Sigmoid colon (tissue), 7 donors: ENCODE measurements at places on chromosomes 4 and X. TPM values are rescaled to one million over a fixed set of nuclear protein-coding genes. Genes with fewer than 3 reads are reported as not detected.

- H3K27ac ChIP-seq, result no peak overlapping the region
- H3K27me3 ChIP-seq, result no peaks in the 10 kb centered on the region
- H3K36me3 ChIP-seq, result no peaks in the 10 kb centered on the region
- no peaks in the 10 kb centered on the region for H3K4me1 ChIP-seq
Observed at GRCh38 chrX:109782994-109783700, 50.1 kb upstream of the ACSL4 start.

- no peaks in the 10 kb centered on the region for H3K36me3 ChIP-seq
- no peak overlapping the region for H3K4me3 ChIP-seq
- no peak for DNase-seq
Observed at GRCh38 chr4:5712517-5712916, 1.5 kb downstream of the EVC start.

DNA sequence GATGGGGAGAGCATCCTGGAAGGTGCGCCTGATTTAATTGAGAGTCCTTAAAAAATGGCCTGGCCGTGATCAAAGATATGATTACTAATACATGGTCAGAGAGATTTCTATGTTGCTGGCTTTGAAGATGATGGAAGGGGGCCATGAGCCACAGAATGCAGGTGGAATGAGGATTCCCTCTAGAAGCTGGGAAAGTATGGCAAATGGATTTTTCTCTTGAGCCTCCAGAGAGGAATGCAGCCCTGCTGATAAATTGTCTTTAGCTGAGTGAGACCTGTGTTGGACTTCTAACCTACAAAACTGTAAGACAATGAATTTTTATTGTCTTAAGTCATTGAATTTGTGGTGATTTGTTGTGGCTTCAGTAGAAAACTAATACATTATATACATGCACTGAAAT is 7.7 kb downstream of the NUDT9 start:
- no peak overlapping the region for H3K4me3 ChIP-seq
- no peak for DNase-seq

GRCh38 chrX:9420275-9421265 is 44.3 kb upstream of the TBL1X start:
- H3K4me3 ChIP-seq, result no peak overlapping the region
- H3K27ac ChIP-seq, result no peak overlapping the region
- no peak for DNase-seq
- H3K27me3 ChIP-seq, result no peaks in the 10 kb centered on the region

- peaks cover 17% of the 10 kb centered on the region for H3K4me1 ChIP-seq
- H3K36me3 ChIP-seq, result no peaks in the 10 kb centered on the region
- DNase-seq, result no peak
- H3K27ac ChIP-seq, result no peak overlapping the region
Observed at GRCh38 chr4:140293979-140294378, 79.5 kb upstream of the SCOC start.

DNA sequence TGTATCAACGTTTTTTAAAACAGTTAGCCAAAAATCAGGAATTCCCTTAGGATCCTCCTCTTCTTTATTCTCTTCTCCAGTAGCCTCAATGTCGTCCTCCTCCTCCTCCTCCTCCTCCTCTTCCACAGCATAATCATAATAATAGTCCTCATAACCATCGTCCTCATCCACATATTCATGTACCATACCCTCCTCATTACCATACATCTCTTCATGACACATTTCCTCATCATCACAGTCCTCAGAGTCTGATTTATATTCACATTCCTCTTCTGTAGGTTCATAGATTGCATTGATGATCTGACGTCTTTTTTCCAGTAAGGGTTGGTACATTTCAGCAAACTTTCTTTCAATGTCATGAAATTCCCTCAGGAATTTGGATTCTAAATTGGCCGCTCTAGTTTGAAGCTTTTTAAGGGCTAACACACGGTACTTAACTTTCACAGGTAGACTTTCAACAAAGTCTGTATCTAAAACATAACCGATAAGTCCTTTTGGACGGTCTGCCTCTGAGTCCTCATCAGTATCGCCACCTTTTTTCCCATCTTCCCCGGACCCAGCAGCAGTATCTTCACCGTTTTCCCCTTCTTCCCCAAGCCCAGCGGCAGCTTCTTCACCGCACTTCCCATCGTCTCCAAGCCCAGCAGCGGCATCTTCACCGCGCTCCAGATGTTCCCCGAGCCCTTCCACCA is 771 bp downstream of the NAP1L2 start:
- peak overlapping the region; percentile 57 for H3K4me3 ChIP-seq
- H3K27ac ChIP-seq, result peak overlapping the region; percentile 74
- H3K36me3 ChIP-seq, result no peaks in the 10 kb centered on the region
- H3K27me3 ChIP-seq, result no peaks in the 10 kb centered on the region

GRCh38 chr4:1290165-1290977 is 680 bp downstream of the MAEA start:
- DNase-seq, result no peak
- peak overlapping the region; percentile 86 for H3K27ac ChIP-seq
- no peaks in the 10 kb centered on the region for H3K27me3 ChIP-seq
- peaks cover 57% of the 10 kb centered on the region for H3K4me1 ChIP-seq

DNA sequence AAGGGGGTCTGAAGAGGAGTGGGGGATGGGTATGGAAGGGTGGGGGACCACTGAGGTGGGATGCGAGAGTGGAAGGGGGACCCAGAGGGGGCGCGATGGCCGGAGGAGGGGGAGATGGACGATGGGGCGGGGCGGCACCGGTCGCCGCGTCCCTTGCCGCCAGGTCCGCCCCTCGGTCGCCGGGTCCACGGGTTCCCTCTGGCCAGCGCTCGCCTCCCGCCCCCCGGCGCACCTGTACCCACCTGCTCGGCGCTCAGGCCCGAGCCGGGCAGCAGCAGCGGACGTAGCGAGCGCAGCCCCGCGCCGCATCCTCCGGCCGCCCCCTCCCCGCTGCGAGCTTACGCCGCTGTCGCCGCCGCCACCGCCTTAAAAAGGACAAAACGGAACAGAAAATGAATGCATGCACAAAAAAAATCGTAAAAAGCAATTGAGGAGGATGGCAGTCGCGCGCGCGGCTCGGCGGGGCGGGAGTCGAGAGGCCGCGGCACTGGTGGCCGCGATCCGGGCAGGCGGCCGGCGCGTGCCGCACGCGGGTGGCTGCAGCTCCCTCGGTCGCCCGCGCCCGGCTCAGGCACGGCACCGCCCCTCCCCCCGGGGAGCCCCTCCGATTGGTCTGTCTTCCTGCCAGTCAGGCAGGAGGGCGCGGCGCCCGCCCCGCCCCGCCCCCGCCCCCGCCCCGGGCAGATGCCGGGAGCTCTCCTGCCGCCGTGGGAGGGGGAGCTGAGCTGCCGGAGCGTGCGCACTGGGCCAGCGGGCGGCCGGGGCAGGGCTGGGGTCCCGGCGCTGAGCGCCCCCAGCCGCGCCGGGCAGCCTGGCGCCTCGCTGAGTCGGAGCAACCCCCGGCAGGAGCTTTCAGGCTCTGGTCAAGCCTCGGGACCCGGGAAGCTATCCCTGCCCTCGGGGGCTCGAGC is at the start of gene JAKMIP1:
TSS of gene JAKMIP1 (minus strand) at position 539 of the 911 bp plus-strand sequence. CDS start 87,699 bp downstream, outside the sequence.
- no peak within 1 kb of the TSS for H3K27ac ChIP-seq
- peak within 1 kb of the TSS; percentile 56 for H3K4me3 ChIP-seq
- H3K36me3 ChIP-seq, result no peaks in the 10 kb centered on the region

DNA sequence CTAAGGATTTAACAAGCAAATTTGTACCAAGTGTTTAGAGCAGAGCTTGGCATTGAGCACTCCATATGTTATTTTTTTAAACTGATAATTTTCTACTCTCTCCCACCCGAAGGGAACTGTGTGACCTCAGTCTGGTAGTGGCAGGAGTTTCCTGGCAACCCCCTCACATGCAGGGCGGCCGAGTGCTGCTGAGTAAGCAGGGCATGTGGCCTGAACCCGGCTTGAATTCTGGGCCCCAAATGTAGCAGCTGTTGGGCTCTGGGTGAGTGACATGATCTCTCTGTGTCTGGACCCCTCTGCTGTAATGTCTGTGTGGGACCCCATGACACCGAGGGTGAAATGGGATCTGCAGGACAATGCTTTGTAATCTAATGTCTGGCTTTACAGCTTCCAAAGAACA is 13.6 kb upstream of the C4orf50 start:
- H3K36me3 ChIP-seq, result no peaks in the 10 kb centered on the region
- no peak overlapping the region for H3K4me3 ChIP-seq
- no peaks in the 10 kb centered on the region for H3K4me1 ChIP-seq
- no peak for DNase-seq
- H3K27ac ChIP-seq, result no peak overlapping the region
- H3K27me3 ChIP-seq, result no peaks in the 10 kb centered on the region

GRCh38 chr4:152419809-152420208 is 116.1 kb downstream of the FBXW7 start:
- H3K27ac ChIP-seq, result no peak overlapping the region
- H3K4me1 ChIP-seq, result no peaks in the 10 kb centered on the region
- H3K4me3 ChIP-seq, result no peak overlapping the region
- no peaks in the 10 kb centered on the region for H3K27me3 ChIP-seq

DNA sequence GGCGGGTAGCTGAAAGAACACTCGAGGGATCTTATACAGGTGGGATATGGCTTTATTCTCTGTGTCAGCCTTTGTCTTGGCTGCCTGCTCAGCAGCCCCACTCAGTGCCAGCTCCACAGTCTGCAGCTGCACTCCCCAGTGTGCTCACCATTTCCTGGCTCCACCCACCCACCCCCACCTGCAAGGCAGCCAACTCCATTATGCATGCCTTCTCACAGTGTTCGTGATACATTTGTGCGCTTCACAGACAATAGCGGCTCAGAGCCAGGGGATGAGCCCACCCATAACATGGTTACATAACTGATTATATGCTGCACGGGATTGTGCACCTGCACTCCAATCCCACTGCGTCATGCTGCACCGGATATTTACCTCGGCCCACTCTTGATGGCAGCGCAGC is 8.8 kb upstream of the TMEM128 start:
- no peak for DNase-seq
- H3K27ac ChIP-seq, result no peak overlapping the region
- no peaks in the 10 kb centered on the region for H3K27me3 ChIP-seq

GRCh38 chrX:109448282-109448938 is 33.5 kb downstream of the GUCY2F start:
- H3K27ac ChIP-seq, result no peak overlapping the region
- H3K4me1 ChIP-seq, result no peaks in the 10 kb centered on the region
- no peak for DNase-seq
- H3K4me3 ChIP-seq, result no peak overlapping the region
- H3K27me3 ChIP-seq, result no peaks in the 10 kb centered on the region

GRCh38 chr4:31674313-31674947 is 954.3 kb downstream of the PCDH7 start:
- no peaks in the 10 kb centered on the region for H3K4me1 ChIP-seq
- no peak overlapping the region for H3K4me3 ChIP-seq
- no peaks in the 10 kb centered on the region for H3K36me3 ChIP-seq
- no peak for DNase-seq
- no peaks in the 10 kb centered on the region for H3K27me3 ChIP-seq
- H3K27ac ChIP-seq, result no peak overlapping the region

GRCh38 chr4:23853986-23854660 is 35.7 kb downstream of the PPARGC1A start:
- H3K36me3 ChIP-seq, result no peaks in the 10 kb centered on the region
- no peak overlapping the region for H3K4me3 ChIP-seq
- no peaks in the 10 kb centered on the region for H3K27me3 ChIP-seq
- H3K27ac ChIP-seq, result no peak overlapping the region
- no peak for DNase-seq
- no peaks in the 10 kb centered on the region for H3K4me1 ChIP-seq

GRCh38 chr4:139030614-139031235 is 15.1 kb downstream of the NOCT start:
- H3K27ac ChIP-seq, result no peak overlapping the region
- H3K36me3 ChIP-seq, result no peaks in the 10 kb centered on the region
- no peak overlapping the region for H3K4me3 ChIP-seq
- no peaks in the 10 kb centered on the region for H3K4me1 ChIP-seq
- DNase-seq, result peak; percentile 79

GRCh38 chrX:74346088-74346487 is 42.1 kb downstream of the ZCCHC13 start:
- DNase-seq, result no peak
- H3K36me3 ChIP-seq, result no peaks in the 10 kb centered on the region
- no peak overlapping the region for H3K4me3 ChIP-seq
- no peak overlapping the region for H3K27ac ChIP-seq
- no peaks in the 10 kb centered on the region for H3K4me1 ChIP-seq
- no peaks in the 10 kb centered on the region for H3K27me3 ChIP-seq

GRCh38 chr4:11179796-11180195 is 248.9 kb downstream of the HS3ST1 start:
- H3K36me3 ChIP-seq, result no peaks in the 10 kb centered on the region
- peaks cover 3% of the 10 kb centered on the region for H3K4me1 ChIP-seq
- no peak overlapping the region for H3K4me3 ChIP-seq
- DNase-seq, result no peak
- H3K27ac ChIP-seq, result no peak overlapping the region

- no peak overlapping the region for H3K4me3 ChIP-seq
- DNase-seq, result no peak
- H3K27ac ChIP-seq, result no peak overlapping the region
- H3K36me3 ChIP-seq, result no peaks in the 10 kb centered on the region
Observed at GRCh38 chr4:55634417-55635128, 1.5 kb downstream of the NMU start.

GRCh38 chr4:165612936-165613335 is 234.1 kb downstream of the CPE start:
- DNase-seq, result no peak
- no peaks in the 10 kb centered on the region for H3K36me3 ChIP-seq
- peaks cover 41% of the 10 kb centered on the region for H3K4me1 ChIP-seq
- no peak overlapping the region for H3K27ac ChIP-seq

DNA sequence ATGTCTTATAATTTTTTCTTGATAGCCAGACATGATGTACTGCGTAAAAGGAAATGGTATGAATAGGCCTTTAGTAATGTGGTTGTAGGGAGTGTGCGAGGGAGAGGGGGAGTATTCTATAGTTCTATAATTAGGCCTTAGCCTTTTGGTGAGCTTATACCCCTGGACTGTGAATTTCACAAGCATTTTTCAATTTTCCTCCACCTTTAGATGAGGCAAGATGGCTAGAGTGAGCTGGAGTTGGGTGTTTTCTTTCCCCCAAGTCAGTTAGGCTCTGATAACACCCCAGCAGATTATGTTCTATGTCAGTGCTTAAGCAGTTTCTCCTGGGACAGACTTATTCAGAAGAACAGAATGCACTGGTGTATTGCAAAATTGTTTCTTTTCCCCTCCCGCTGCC is 210.2 kb upstream of the NPY2R start:
- H3K27ac ChIP-seq, result no peak overlapping the region
- H3K4me1 ChIP-seq, result no peaks in the 10 kb centered on the region
- H3K36me3 ChIP-seq, result no peaks in the 10 kb centered on the region
- no peaks in the 10 kb centered on the region for H3K27me3 ChIP-seq

- no peaks in the 10 kb centered on the region for H3K4me1 ChIP-seq
- no peak overlapping the region for H3K4me3 ChIP-seq
- no peak for DNase-seq
- no peaks in the 10 kb centered on the region for H3K27me3 ChIP-seq
Observed at GRCh38 chr4:145827885-145828284, 110.7 kb downstream of the ZNF827 start.

- DNase-seq, result no peak
- H3K27ac ChIP-seq, result no peak overlapping the region
- no peaks in the 10 kb centered on the region for H3K36me3 ChIP-seq
- no peak overlapping the region for H3K4me3 ChIP-seq
- peaks cover 14% of the 10 kb centered on the region for H3K4me1 ChIP-seq
Observed at GRCh38 chr4:94635177-94635576, 122.6 kb upstream of the BMPR1B start.

GRCh38 chrX:107610667-107611066 is 17.6 kb upstream of the PRPS1 start:
- H3K36me3 ChIP-seq, result no peaks in the 10 kb centered on the region
- H3K27ac ChIP-seq, result no peak overlapping the region
- DNase-seq, result no peak
- H3K4me1 ChIP-seq, result no peaks in the 10 kb centered on the region
- H3K4me3 ChIP-seq, result no peak overlapping the region

The SPANXD gene
- not detected for total RNA-seq

The CFI gene
- 14.4 TPM for total RNA-seq

The ERVMER34-1 gene
- total RNA-seq, result not detected

The NOX1 gene
- total RNA-seq, result not detected

The FNIP2 gene
- total RNA-seq, result 35.7 TPM

The FAM13A gene
- 41.1 TPM for total RNA-seq

The ELOVL6 gene
- total RNA-seq, result 1.2 TPM

The TCP11X2 gene
- total RNA-seq, result not detected

The FGFBP2 gene
- 11.4 TPM for total RNA-seq

The CT45A5 gene
- not detected for total RNA-seq
